ENCODE measurements at places on chromosomes 3 and 15.

DNA sequence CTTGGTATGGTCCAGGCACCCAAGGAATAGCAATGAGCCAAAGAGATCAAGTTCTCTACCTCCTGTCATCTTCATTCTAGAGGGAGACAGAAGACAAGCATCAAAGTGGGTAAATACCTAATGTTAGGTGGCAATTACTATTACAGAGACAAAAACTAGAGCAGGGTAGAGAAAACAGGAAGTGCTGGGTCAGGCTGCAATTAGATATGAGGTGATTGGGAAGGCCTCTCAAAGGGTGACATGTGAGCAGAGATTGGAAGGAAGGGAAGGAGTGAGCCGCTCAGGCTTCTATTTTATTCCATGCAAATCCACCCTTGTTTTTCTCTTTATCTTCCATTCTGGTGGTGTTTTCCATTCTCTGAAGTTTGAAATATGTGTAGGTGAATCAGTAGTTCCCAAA, 37.4 kb downstream of the EBLN2 start:
- no peak for DNase-seq

DNA sequence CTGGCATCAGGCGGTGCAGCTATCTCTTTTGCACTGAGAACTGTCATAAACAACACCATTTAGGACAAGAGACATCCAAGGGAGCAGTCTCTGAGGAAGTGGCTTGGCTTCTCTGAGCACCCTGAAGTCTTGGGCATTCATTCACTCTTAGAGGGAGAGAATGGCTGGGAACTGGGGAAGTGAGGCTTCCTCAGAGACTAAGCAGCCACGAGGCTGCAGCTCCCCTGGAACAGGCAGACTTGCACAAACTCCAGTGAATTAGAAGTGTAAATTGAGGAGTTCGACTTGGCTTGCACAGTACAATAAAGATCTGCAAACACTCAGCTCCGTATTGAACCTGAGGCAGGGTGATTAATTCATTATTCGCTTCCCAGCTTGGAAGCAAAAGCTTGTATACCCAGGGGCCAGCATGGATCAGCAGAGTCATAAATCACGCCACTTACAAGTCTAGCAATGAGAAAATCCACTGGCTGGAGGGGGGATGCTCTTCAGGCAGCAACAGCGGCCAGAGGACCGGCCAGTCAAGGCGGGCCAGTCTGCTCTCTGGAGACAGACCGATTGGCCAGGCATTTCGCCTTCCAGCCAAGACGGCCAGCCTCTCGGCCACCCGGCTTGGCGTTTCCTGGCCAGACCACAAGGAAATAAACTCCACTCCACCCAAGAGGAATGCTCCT, 118.8 kb upstream of the ADPGK start:
- no peak for DNase-seq

DNA sequence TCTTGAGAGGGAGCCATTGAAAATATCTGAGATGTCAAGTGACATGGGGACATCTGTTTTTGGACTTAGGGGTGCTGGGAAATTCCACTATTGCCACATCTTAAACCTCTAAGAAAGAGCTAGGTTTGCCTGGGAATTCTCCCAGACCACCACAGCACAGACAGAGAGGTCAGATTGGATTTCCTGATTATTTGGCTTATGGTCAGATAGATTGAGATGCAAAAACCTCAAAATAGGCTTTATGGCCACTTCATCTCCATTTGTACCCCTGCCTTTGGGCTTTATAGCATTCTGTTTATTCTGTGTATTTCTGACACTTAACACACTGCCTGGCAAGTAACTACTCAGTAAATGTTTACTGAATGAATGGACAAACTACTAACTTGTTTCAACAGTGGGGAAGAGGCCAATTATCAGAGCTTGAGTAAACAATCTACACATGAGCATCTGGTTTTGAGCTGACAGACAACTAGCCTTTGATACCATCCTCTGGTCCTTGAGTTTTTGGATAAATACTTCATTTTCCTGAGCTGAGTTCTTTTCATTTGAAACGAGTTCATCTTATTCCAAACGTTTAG, 81.8 kb downstream of the TP63 start:
- no peak for DNase-seq

DNA sequence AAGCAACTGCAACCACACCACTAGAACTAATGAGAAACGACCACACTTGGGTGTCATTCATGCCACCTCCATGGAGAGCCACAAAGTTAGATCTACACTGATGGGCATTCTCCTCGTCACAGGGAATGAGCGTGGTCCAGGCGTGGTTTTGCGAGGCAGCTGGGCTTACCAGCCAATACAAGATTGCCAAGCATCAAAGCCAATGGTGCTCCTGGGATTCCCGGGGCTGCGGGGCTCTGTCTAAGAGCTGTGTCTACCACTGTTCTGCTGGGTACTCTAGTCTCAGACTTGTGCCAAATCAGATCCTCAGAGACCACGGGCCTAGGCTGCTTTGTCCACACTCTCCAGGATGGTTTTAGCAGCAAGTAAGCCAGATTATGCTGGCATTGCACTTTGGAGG, 43.8 kb downstream of the RAB6B start:
- no peak for DNase-seq

GRCh38 chr3:191119415-191120295, 79.4 kb upstream of the OSTN start:
- DNase-seq: no peak

GRCh38 chr3:149541091-149541491, 66.6 kb downstream of the TM4SF4 start:
- no peak for DNase-seq

GRCh38 chr15:77624868-77625267, 7.8 kb downstream of the LINGO1 start:
- DNase-seq: no peak

GRCh38 chr3:182925944-182926337, 54.4 kb downstream of the DCUN1D1 start:
- DNase-seq: no peak

DNA sequence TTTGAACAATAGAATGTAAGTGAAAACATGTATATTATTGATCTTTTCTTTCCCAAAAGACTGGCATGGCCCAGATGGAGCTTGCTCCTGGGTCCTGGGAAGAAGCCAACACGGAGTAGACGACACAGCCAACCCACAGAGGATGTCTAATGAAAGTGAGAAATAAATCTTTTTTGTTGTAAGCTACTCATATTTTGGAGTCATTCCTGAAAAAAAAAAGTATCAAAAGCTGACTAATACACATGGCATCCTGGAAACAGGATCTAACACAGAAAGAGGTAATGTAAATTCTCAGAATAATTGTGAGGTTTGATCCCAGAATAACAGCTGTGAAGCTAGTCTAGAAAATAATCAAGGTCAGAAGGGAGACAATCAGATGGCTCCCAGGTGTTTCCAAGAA, 12.6 kb upstream of the FRMD5 start:
- DNase-seq: peak; percentile 79

GRCh38 chr3:144894576-144894975, 923.0 kb downstream of the DIPK2A start:
- no peak for DNase-seq

DNA sequence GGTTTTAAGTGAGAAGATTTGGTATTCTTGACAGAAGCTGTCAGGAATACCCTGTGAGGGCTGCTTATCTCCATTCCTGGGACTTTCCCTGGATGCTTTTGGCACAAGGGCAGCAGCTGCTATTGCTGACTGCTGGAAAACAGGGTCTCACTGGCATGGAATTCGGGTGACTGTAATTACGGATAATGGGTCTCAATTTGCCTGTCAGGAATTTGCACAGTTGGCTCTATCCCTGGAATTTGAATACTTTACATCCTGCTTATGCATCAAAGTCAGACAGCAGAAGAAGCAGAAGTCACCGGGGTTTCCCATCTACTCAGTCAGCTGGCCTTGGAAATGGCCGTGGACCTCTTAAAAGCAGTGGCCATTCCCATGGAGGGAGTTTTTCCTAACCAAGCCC, 25.9 kb upstream of the AKAP13 start:
- no peak for DNase-seq

DNA sequence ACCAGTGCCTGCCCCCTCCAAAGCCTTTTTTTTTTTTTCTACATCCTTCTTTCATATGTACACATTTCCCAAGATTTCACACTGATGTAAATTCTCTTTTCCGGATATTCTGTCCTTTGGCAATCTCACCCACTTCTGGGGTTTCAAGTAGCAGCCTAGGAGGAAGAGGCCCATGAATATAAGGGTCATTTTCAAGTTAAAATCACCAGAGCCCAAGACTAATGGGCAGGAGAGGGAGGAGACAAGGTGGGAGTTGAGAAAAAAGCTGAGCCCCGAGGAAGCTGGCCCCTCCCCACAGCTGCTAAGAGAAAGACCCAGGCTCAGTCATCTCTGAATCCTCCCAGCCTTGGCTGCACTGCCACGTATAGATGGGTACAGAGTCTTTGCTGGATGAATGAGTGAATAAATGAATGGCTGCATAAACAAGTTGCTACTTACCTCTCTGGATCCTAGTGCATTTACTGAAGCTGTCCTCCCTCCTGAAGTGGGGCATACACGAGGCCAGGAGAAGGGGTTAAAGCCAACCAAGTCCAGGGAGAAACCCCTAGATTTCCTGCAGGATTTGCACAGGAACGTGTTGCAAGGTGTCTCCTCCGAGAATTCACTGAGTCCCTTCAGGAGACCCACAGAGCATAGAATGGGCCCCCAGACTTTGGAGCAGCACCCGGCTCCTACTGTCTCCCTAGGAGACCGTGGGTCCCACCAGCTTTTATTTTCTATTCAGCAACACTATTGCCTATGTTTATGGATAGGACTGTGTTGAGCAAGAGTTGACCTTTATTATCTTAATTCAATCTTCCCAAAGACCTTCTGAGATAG, 100.8 kb upstream of the LIPC start:
- DNase-seq: no peak

DNA sequence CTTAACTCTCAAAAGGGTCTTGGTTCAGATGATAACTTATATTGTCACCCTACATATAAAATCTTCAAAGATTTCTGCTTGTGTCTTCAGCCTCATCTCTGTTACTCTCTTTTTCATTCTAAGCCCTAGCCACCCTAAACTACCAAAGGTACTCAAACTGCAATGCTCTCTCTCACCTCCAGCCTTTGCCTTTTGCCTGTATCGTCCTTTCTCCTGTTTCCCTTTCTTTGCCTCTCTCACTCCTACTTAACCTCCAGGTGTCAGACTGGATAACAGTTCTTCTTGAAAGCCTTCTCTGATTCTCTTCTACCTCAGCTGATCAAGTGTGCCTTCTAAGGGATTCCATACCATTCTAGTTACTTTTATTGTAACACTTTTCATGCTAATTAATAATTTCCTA, 149.8 kb downstream of the SERPINI1 start:
- no peak for DNase-seq

DNA sequence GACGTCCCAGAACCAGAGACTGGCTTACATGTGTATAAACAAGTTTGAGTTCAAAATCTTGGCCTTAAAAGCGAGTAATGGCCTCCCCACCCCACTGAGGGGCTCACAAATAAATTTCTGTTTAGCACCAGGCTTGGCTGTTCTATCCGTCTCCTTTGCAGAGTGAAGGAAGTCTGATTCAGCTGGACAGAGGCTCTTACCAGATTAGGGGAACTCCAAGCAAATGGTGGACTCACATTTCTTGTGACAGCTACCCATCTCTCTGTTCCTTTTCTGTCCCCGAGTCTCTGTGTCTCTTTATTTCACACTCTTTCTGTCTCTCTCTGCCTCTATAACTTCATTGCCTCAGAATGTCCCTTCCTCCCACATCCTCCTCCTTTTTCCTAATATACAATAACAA, 62.7 kb downstream of the DGKG start:
- DNase-seq: no peak

GRCh38 chr3:32278714-32279113, 40.2 kb downstream of the CMTM8 start:
- peak; percentile 19 for DNase-seq

GRCh38 chr3:140541975-140542653, 135.8 kb upstream of the TRIM42 start:
- peak; percentile 37 for DNase-seq

DNA sequence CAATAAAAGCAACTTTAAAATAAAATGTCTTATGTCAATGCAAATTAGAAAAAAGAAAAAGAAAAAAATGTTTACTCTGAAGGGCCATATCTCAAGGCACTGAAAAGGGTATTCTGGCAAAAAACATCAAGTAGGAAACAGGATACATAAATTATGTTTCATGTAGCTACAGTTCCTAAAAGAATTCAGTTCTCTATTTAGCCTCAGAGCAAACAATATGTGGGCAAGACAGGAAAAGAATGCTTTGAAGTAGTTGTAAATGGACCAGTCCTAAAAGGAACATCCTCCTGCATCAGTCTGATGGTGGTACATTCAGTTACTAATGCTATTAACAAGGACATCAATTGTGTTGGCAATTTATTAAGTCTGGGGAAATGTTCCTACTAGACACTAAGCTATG, 8.1 kb downstream of the COMMD2 start:
- no peak for DNase-seq

- peak; percentile 62 for DNase-seq
Observed at GRCh38 chr15:89419370-89419984, 76.9 kb downstream of the RHCG start.

- DNase-seq: no peak
Observed at GRCh38 chr15:40990789-40991188, 37.5 kb downstream of the CHAC1 start.

DNA sequence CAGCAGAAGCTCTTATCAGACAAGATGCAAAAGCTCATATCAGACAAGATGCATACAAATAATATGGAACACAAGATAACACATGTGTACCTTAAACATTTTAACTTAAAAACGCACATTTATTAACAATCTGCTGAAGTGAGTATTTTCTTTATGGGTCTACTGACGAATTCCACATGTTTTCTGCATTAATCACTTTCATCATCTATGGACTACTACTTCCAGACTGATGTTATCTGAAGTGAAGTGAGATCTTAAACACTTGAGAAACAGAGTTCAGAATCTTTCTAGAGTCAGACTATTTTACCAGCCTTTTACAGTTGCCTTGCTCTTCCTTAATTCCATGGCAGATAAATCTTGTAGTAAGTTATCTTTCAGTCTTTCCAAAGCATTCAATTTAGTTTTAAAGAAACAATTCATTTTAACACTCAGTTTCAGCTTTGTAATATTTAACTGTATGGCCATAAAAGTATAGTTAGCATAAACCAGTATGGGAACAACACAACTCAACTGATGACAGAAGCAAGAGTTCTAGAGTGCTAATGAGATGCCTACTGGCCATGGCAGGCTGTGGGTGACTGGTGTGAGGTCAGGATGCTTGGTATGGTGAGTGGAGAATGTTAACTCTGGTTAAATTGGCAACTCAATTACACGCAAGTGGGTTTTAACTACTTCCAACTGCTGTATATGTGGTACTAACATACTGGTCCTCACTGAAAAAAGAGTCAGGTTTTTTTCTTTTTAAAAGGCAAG, 9.8 kb downstream of the CMTM6 start:
- no peak for DNase-seq

- no peak for DNase-seq
Observed at GRCh38 chr15:65641768-65642475, 20.2 kb downstream of the SLC24A1 start.

DNA sequence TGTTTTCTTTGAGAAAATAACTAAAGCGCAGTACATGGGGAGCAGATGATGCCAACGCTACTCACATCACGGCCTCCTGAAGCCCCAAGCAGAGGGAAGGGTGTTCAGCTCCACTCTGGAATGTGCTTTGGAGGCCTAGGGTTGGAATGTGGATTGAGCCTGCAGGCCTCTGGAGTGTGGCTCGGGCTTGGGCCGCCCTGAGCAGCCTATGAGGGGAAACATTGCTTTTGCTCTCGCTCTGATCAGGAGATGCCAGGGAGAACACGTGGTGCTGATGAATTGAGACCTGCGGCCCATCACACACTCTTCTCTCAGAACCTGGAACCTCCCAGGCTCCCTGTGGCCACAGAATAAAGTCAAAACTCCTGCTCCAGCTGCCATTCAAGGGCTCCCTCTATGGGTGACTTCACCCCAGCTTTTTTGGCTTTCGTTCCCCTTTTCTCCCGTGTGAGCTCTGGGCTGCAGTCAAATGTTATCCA, 23.3 kb downstream of the CCDC13 start:
- DNase-seq: peak; percentile 19
